ENCODE measurements at places on chromosomes 4 and X.
A peak's percentile ranks its signal among the peaks of the same experiment; 100 is the strongest.

GRCh38 chr4:74919783-74920182, 13.1 kb upstream of the PARM1 start:
- DNase-seq: no peak

DNA sequence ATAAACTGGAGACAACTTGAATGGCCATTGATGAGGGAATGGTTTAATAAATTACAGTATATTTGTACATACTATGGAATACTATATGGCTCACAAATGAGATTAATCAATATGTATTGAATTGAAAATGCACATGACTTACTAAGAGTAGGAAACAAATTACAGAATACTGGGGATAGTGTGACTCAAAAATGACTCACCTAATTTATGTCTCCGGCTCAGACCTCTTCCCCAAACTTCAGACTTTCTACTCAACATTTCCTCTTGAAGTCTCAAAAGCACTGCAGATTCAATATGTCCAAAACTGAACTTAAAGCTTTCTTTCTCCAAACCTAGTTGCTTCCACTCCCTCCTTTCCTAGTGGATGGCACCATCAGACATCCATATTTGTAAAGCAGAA, 28.8 kb upstream of the GRIA3 start:
- DNase-seq: no peak

- DNase-seq: no peak
Measured at GRCh38 chrX:18449236-18449635, 23.8 kb downstream of the CDKL5 start.

DNA sequence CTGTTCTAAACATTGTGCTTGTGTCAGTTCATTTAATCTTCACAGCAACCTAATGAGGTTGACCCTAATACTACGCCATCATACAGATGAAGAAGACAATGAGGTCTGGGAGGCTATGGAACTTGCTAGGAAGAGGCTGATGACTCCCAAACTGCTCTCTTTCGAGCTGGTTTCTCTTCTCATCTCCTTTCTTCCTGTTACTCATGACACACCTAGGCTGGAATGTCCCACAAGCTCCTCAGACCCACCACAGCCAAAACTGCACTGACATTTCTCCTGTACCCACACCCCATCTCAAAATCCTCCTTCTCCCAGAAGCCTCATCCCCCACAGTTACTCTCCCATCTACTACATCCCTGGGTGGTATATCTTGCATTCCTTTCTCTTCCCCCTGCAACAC, 27.4 kb upstream of the PJA1 start:
- no peak for DNase-seq

- DNase-seq: no peak
Measured at GRCh38 chr4:74473155-74473811, 28.3 kb downstream of the AREG start.

GRCh38 chrX:66191563-66191962, 27.5 kb downstream of the HEPH start:
- DNase-seq: no peak

GRCh38 chrX:63812823-63813222, 27.8 kb upstream of the ARHGEF9 start:
- no peak for DNase-seq

GRCh38 chrX:1727531-1728027, 112.7 kb downstream of the ASMT start:
- no peak for DNase-seq

- no peak for DNase-seq
Measured at GRCh38 chr4:162706051-162706450, 460.6 kb downstream of the NAF1 start.

DNA sequence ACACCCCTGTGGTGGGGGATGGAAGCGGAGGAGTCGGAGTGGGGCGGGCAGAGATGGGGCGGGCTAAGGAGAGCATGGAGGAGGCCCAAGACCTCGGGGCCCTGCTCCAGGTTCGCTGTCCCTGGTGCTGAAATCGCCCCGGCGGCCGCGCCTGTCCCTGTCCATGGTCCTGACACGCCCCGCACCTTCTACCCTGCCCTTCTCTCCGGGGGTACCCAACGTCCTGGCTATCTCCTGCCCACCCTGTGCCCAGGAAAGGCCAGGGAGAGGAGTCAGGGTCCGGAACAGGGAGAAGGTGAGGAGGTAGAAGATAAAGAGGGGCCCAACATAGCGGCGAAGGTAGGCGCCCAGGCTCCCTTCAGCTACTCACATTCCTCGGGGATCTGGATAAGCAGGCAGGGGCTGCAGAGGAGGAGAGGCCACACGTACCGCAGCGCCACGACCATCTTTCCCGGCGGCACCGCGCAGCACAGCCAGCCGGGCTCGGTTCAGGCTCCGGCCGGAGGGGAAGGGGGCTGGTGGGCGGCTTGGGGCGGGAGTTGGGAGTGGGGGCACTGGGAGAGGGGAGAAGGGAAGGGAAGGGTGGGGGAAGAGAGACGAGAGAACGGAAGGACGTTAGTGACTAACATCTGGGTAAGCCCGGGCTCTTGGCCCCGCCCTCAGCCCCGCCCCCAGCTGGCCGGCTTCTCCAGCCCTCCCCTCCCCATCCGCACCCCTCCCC, 10.4 kb downstream of the L1CAM start:
- peak; percentile 69 for DNase-seq

DNA sequence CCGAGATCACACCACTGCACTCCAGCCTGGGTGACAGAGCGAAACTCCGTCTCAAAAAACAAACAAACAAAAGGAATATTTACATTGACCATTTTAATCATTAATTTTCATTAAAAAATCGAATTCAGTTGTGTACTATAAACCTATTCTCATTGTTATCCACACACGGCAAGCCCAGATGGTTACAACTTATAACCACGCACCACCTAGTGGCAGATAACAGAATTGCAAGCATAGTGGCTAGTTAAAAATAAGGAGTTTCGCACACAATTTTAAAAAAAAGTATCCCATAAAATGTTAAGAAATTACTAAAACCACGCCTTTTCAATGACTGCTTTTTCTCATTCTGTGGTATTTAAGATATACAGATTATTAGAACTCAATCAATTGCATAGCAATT, 25.4 kb downstream of the MBNL3 start:
- DNase-seq: no peak

- DNase-seq: no peak
Measured at GRCh38 chr4:168383510-168383909, 65.0 kb upstream of the DDX60 start.

DNA sequence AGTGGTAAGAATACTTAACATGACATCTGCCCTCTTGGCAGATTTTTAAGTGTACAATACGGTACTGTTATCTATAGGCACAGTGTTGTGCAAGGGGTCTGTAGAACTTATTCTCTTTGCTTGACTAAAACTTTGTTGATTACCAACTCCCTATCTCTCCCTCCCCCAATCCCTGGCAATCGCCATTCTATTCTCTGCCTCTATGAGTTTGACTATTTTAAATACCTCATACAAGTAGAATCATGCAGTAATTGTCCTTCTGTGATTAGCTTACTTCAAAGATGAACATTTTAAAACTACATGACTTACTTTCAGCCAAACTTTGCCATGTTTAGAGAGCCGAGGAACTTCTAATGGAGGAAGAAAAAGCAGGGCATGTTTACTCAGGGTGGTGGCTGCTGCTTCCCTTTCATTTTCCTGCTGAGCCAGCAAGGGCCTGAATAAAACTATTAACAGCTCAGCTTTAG, 62.4 kb downstream of the APOO start:
- DNase-seq: no peak

DNA sequence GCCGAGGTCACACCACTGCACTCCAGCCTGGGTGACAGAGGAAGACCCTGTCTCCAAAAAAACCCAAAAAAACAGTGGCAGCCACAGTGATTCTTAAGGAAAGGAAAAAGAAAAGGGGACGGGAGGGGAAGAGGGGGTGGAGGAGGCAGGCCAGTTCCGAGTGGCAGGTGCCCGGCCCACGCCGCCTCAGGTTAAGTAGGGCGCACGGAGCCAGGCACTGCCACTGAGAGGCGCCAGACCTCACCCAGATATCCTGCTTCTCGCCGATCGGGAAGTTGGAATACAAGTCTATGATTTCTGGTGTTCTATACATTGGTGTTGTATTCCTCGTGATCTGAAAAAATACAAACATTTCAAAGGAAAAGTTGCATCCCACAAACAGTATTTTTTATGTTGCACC, 35.9 kb downstream of the GAK start:
- no peak for DNase-seq

GRCh38 chrX:105527759-105528158, 294.6 kb upstream of the NRK start:
- DNase-seq: no peak

DNA sequence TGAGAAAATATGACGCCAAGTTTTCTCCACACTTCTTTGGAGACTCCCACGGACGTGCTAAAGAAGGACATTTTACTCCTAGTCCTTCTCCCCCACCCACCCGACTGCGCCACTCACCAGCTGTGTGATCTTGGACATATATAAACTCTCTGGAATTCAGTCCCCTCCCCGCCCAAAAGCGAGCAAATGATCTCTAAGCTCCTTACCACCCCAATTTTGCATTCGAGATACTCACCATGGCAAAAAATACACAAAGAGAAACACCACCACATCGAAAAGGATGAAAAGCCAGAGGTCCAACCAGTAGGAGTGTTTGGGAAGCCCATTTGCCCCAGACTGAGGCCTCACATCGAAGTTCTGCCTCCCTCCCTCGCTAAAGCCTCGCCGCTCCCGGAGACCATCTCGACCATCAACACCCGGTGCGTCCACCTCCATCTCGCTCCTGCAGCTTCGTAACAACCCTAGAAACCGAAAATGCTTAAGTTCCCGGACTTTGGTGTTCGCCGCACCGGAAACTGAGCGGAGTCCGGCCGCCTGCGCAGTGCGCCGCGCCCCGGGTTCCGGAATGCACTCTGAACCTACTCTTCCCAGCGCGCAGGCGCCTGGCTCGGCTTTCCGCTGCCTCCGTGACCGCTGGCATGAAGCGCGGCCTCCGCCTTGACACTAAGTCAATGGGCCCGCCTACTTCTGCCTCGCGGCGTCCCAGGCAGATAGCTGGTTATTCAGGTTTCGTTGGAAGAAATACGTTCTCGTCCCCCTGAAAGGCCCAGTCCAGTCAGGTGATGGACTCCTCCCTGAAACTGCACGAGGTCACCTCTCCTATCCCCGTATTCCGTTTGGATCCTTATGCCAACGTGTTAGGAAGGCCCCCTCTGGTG, 21.6 kb downstream of the FABP2 start:
- DNase-seq: peak; percentile 93

DNA sequence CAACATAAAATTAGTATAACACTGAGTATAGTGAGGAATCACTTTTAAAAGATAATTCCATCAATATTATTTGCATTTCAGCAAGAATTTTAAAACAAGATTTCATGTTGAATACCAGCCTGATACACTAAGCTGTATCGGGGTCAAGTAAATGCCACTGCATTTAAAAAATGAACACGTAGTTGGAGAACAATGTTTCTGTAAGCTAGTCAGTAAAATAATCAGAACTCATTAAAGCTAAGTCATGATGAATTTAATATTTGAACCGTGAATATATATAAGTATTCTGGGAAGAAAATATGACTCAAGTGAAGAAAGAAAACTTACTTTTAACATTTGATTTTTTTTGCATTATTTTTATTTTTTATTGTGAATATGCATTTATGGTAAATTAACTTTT, 611.0 kb upstream of the PABPC4L start:
- no peak for DNase-seq

DNA sequence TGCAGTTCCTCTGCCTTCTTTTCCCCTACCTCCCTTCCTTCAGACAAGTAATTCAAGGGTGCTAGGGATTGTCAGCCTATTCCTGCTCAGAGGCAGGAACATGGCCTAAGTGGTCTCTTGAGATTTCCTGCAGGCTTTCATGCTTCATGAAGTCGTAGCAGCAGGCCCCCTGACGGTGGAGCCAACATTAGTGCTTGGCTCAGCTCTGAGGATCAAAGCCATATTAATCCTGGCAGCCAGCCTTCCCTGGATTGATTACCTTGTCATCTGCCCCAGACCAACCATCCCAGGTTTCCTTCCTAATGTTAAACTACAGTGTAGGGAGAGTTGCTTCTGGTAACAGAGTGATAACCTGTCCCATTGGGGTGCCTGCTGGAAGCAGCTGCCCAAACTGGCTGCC, 84.1 kb downstream of the SLC16A2 start:
- no peak for DNase-seq

DNA sequence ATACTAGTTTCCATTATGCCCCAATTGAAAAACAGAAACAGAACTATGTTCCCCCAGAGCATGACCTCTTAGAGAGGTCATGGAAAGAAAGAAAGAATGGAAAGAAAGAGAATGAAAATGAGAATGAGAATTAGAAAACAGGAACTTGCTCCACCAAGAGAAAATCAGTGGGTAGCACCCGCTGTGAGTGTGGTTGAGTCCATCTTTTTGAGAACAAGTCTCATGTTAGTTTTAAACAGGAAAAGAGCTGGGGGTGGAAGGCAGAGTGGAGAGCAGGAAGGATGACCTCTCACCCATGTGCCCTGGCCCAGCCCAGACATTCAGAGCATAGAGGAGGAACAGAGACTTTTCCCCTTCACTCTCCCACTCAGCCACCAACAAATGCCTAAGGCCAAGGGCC, 4.9 kb downstream of the GSX2 start:
- DNase-seq: no peak

GRCh38 chr4:20318909-20319277, 67.2 kb downstream of the SLIT2 start:
- no peak for DNase-seq

DNA sequence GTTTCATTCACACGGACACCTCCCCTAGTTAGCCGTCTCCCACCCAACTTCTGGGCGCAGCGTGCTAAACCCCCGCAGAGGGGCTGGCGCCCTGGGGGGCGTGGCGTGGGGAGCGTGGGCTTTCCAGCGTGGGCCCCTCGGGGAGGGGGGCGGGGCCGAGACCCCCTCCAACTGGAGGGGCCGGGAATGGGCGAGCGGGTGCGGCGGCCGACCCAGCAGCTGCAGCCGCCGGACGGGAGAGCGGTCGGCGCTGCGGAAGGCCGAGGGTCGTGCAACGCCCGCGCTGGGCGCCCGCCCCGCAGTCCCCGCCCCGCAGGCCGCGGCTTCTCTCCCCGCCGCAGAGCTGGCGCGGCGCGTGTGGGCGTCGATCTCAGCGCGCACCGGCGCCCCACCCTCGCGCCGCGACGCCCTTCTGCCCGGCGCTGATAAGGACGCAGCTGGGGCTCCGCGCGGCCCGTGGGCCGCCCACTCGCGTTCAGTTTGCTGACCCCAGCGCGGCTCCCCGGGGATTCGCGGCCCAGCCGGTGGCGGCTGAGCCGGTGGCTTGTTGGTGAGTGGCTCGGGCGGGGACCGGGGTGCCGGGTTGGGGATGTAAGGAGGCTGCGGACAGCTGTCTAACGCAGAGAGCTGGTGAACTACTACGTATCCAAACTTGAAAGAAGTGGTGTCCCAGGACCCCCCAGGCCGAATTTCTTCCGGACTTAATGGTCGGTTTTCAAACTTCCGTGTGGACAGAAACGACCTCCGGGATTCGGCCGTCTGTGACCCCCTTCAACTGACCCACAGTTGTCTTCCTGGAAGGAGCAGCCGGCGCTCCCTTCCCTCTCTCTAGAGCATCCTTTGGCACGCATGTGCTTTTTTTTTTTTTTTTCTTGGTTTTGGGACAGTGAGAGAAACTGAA, 1.5 kb downstream of the FHDC1 start:
- DNase-seq: peak; percentile 80

DNA sequence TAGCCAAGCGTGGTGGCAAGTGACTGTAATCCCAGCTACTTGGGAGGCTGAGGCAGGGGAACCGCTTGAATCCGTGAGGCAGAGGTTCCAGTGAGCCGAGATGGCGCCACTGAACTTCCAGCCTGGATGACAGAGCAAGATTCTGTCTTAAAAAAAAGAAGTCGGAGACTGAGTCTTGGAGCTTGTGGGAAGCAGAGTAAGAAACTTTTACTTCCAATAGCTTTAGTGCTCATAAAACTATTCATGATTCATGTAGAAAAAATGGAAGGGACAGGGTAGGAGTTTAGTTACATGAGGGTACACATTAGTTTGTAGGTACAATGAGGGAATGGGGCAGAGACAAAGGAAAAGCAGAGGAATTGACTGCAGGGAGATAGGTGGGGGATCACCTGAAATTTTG, 19.3 kb downstream of the RAP2C start:
- no peak for DNase-seq

Data from right kidney (tissue), 9 donors.